ENCODE measurements at places on chromosomes 13 and 19. TPM values are rescaled to one million over a fixed set of nuclear protein-coding genes. Genes with fewer than 3 reads are reported as not detected.

GRCh38 chr19:11496391-11497163, 9.1 kb downstream of the ZNF653 start:
- DNase-seq: peak; percentile 74

DNA sequence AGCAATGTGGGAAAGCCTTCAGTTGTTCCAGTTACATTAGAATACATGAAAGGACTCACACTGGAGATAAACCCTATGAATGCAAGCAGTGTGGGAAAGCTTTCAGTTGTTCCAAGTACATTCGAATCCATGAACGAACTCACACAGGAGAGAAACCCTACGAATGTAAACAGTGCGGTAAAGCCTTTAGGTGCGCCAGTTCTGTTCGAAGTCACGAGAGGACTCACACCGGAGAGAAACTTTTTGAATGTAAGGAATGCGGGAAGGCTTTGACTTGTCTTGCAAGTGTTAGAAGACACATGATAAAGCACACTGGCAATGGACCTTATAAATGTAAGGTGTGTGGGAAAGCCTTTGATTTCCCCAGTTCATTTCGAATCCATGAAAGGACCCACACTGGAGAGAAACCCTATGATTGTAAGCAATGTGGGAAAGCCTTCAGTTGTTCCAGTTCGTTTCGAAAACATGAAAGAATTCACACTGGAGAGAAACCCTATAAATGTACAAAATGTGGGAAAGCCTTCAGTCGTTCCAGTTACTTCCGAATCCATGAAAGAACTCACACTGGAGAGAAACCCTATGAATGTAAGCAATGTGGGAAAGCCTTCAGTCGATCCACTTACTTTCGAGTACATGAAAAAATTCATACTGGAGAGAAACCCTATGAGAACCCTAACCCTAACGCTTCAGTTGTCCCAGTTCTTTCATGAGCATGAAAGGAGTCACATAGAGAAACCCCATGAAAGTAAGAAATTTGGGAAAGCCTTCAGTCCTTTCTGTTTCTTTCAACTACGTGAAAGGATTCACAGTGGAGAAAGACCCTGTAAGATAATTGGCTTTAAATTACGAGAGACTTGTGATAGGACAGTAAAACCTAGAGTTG, 20.1 kb downstream of the ZNF627 start:
- no peak for DNase-seq

- DNase-seq: no peak
Observed at GRCh38 chr19:6498294-6499036, 3.6 kb downstream of the TUBB4A start.

GRCh38 chr13:84812789-84813188, 930.5 kb upstream of the SLITRK1 start:
- DNase-seq: no peak

GRCh38 chr13:65133094-65133493, 2097.0 kb downstream of the PCDH9 start:
- DNase-seq: no peak

DNA sequence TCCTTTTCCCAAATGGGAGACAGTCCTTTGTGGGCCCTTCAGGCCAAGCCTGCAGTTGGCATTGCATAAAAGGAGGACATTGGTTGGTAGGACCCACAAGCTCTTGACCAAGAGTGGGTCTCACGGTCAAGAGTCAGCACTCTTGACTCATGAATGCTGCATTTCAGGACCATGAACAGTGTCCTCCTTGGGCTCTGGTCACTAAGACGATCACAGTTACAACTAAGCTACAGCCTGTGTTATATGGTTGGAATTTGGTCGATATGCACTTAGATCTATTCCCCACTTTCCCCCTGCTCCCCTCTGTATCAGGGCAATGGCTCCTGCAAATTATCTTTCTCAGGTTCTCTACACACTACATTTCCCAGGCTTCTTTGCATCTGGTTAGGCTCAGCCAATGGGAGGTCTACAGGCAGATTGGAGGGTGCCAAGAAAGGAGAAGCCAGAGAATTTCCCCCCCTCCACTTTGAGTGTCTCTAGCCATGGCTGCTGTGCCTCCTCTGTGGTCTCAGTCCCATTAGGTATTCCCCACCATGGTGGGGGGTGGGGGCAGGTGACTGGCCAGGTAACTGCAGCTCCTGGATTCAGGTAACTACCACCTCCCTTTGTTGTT, 3.1 kb upstream of the OLFM2 start:
- no peak for DNase-seq

IZUMO2 gene
- not detected for total RNA-seq

ZNF99 gene
- total RNA-seq: not detected

CHST8 gene
- total RNA-seq: 0.52 TPM

KCNN4 gene
- total RNA-seq: 2.8 TPM

SPTBN4 gene
- total RNA-seq: 0.40 TPM

BEST2 gene
- not detected for total RNA-seq

ZNF284 gene
- 4.5 TPM for total RNA-seq
